ENCODE measurements at places on chromosomes 6 and 20.
A peak's percentile ranks its signal among the peaks of the same experiment; 100 is the strongest.

GRCh38 chr6:12097791-12098190 lies 85.7 kb downstream of the HIVEP1 start:
- no peak for DNase-seq

DNA sequence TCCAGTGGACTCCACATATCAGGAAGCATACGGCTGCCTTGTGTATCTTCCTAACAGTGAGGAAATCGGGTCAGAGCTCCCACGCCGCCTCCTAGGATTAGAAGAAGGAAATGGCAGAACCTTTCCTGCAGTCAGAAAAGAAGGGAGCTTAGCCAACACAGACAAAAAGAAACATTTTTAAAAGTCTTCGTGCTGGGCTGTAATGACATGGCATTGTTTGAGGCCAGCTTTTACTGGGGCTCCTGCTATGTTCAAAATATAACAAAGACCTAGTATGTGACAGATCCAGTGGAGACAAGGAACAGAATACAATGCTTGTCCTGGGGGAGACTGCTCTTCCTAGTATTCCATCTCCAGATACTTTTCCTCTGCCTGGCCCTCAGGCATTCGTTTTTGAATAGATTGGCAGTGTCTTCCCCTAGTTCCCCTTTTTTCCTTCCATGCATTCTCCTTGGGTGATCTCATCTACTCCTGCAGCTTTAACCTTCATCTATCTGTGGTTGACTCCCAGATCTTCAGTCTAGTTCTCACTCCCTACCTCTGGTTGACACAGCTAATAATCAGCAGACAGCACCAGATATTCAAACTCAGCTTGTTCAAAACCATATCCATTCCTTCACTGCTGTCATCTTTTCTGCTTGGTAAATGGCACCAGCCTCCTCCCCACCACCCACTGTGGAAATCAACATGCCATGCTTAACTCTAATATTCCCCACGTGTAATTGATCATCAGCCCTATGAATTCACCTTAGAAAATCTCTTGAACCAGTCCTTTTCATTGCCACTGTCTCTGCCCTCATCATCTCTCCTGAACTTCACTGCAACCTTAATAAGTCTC lies 94.5 kb upstream of the VSTM2L start:
- DNase-seq: no peak

DNA sequence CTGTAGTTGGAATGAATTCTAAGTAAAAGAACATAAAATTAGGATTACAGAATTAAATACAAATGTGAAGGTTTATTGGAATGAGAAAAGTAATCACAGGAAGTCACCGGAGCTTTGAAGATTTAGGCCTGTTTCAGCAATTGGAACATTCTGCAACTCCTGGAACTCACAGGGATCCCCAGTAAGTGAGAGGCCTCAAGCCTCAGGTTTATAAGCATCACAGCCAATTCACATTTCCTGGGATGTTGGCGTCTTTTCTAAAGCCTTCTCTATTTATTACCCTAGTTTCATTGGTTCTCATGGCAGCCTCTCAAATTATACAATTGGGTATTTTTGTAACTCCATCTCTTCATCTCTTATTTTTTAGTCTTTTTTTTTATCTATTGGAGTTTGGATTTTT lies 90.4 kb upstream of the HIVEP1 start:
- no peak for DNase-seq

GRCh38 chr20:13202565-13202964 lies 18.5 kb upstream of the ISM1 start:
- DNase-seq: no peak

DNA sequence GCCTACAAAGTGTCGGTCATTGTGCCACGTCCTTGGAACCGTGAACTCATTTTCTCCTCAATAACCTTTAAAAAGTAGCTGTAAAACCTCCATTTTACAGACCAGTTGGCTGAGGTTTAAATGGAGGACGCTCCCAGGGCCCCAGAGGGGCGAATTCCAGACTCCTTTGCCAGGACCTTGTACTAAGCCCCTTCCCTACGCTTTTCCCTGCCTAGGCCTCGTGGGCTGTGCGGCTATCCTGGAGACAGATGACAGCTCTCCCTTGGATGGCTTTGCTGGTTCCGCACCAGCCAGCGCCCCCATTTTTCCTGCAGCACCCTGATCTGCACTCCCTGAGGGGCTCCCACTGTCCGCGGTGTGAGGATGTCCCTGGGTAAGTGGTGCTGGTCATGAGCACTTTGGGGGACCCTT lies 12.1 kb upstream of the SNHG17 start:
- DNase-seq: no peak

DNA sequence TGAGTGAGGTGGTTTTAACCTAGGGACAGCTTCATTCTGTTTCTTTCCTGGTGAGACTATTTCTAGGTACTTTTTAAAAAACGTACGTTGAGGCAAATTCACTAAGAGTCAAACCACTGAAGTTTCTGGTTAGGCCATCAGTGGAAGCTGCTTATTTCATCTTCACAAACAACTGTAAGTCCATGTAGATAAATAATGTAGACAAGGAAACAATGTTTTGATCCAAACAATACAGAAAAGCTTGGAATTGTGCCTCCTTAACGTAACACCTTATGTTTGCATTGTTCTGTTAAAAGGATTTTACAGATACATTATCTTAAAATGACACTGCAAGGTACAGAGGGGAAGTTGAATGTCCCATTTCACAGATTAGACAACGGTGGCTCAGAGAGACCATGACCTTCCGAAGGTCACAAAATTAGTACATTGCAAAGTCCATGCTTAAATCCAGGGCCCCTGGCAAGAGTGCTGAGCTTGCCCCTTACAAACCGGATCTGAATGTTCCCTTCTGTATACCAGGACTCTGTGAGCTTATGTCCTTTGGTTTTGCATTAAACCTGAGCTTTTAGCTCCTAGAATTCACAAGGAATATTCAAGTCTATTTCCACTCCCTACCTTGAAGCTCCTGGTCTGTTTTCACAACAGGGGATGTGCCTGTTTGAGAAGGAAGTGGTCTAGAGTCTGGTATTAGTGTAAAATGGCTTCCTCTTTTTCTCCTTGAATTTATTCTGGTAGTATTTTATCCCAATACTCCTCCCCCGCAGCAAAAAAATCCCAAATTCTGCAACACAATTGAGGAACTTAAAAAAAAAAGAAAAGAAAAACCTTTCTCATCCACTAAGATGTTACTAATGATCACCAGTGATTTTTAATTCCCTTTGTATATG lies 28.9 kb upstream of the ZNF217 start:
- DNase-seq: peak; percentile 47

GRCh38 chr20:20229595-20229994 lies 138.3 kb upstream of the INSM1 start:
- DNase-seq: no peak

GRCh38 chr6:135325624-135326424 lies 144.7 kb downstream of the MYB start:
- DNase-seq: no peak

- DNase-seq: peak; percentile 26
These were observed 58.1 kb downstream of the RPRD1B start for GRCh38 chr20:38091441-38092216.

DNA sequence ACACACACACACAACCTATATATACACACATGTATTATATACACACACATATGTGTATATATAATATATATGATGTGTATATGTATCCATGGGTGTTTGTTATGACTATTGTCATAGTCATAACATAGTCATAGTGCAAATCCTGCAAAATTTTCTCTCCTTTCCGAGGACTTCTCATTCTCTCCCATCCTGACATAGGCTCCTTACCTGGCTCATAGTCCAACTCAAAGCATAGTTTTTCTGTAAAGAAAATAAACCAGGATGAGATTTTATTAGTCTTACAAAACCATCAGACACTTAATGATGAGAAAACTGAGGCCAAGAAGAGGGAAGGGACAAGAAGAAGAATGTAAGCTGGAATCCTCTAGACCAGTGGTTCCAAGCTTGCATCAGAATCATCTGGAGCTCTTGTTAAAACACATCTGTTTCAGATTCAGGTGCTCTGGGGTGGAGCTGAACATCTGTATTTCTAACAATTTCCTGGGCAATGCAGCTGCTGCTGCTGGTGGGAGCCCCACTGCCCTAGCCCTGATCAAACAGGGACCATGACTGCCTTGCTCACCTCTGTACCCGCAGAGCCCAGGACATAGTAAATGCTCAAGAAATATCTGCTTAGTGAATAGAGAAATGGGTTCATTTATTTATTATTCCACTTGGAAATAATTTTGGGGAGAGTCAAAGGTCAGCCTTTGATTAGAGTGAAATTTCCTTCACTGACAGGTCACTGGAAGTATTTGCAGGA lies 5.3 kb downstream of the TRIM10 start:
- no peak for DNase-seq

DNA sequence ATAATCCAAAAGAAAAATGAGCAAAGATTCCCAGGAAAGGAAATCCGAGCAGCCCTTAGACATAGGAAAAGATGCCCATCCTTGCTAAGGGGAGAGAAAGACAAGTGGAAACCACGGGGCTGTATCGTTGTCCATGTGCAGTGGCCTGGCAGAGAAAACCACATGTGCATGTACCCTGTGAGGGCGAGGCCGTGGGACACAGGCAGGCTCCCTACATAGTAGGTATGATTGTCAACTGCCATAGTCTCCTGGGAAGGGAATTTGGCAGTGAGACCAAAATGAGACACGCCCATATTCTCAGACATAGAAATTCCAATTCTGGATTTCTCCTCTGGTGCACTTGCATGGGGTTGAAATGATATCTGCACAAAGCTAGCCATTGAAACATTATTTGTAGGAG lies 169.7 kb upstream of the SALL4 start:
- no peak for DNase-seq

DNA sequence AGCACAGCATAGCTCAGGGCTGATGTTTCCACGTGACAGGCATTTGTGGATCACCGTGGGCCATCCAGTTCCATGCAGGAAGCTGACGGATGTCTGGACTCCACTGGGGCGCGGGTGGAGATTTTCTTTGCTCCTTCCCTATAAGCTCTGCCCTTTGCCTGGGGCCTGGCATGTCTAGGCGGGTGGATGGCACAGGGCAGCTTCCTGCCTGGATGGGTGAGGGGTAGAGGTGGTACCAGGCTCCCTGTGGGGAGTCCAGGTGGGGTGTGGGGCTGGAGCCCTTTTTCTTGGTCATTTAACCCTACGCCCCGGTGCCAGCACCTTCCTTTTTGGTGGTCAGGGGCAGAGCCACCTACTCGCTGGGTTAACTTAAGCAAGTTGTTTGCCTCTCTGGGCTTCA lies 10.4 kb downstream of the FAM110A start:
- DNase-seq: no peak

GRCh38 chr20:9551808-9552550 lies 37.6 kb downstream of the LAMP5 start:
- no peak for DNase-seq

DNA sequence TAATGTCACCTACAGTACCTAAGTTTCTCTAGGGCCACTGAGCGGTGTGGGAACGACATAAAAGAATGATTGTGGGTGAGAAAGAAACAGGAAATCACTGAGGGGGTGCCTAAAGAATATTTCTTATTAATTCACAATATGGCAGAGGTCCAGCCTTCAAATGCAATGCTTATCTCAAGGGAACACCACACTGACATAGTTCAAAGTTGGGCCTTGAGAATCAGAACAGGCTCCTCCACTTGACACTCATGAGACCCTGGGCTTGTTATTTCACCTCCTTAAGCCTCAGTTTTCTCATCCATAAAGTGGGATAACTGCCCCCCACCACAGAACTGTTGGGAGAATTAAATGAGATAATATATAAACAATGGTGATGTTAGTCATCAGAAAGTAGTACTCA lies 40.4 kb upstream of the ARHGAP18 start:
- DNase-seq: no peak

- no peak for DNase-seq
These were observed 28.1 kb downstream of the KIF13A start for GRCh38 chr6:17959302-17959701.

DNA sequence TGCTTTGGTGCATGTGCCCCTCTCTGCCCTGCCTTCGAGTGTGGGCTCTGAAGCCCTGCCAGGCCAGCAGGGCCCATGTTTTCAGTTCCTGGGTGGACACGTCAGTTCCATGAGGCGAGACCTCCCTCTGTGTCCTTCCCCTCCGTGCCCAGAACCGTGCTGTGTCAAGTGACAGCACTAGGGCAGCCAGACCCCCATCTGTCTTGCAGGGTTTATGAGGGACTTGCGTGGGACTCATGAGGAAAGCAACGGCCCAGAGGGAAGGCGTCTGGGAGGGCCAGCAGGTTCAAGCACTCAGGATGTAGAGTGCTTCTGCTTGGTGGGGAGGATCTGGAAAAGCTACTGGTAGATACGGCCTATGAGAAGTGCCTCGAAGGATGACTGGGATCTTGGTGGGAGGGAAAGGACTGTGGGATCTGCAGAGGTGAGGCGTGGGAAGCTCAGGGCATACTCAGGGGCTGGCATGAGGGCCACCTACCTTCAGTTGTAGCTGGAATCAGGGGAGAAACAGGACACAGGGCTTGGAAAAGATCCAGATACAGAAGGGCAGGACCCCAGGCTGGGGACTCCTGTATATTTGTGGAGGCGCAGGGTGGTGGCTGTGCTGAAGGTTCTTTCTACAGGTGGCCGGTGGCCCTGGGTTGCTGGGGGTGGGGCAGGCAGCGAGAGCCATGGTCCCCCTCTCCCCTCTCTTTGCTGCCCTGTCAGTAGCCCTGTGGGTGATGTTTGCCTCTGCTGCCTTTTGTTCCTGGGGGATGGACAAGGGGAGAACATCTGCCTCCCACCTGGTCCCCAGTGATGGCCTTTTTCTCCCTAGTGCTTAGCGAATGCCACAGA lies 5.5 kb downstream of the NPEPL1 start:
- no peak for DNase-seq

DNA sequence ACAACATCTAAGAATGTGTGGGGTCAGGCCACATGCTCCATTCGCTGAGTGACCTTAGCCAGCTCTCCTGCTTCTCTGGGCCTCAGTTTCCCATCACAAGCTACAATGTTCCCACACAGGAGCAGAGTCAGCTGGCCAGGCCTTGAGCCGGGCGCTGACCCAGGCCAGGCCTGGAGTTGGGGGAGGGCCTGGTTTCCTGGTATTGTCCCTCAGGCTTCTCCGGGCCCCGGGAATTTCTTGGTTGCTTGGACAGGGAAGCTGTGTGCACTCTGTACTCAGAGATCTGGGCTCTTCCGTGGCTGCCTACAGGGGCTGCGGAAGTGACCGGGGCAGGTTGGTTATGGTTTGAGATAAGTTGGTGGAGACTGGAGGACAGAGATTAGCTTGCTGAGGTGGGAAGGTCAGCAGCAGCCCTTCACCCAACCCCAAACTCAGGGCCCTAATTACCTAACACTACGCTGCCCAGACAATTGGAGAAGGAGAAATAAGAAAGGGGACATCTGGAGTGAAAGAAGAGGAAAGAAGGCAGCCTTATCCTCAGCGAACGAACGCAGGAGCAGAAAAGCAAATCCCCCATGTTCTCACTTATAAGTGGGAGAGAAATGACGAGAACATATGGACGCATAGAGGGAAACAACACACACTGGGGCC lies 6.2 kb downstream of the TGM2 start:
- DNase-seq: no peak

All from activated CD4-positive, alpha-beta T cell treated with anti-CD3 and anti-CD28 coated beads, Interleukin-10, Interleukin-2, amounts not matched to agents 100 ng/mL and 50 ng/mL, durations not matched to agents 16 hours and 8 hours (primary cell).